ENCODE measurements at places on chromosomes 6 and 20.

DNA sequence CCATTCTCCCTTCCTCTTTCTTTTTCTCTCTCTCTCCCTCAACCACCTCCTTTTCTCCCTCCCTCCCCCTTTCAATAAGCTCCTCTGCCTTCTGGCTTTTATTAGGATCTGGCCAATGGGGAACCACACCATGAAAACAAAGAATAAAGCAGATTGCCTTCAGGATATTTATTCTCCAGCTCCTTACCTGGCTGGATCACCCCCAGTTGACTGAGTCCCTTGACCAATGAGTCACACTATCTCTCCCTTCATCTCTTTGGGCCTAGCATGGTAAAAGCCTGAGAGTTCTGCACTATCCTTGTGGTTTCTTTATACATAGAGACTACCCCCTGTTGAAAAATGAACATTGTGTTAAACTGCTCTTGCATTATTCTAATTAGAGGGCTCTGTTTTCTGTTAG, 476.8 kb downstream of the EPHA7 start:
- no peak for DNase-seq

DNA sequence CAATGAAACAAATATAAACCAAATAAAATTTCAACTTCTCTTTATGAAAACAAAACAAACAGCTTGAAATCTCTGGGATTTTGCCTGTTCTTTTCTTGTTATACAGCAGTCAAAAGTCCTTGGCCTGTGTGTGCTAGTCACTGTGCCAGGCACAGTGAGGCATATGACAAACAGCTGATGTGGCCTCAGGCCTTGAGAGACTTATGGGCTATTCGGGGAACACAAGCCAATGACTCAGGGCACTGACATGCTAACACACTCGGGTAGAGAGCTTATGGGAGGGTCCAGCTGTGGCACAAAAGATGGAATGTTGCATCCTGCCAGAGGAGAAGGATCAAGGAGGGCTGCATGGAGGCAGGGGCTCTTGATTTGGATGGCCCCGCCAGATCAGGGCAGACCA, 95.4 kb upstream of the NKX2-2 start:
- DNase-seq = no peak

DNA sequence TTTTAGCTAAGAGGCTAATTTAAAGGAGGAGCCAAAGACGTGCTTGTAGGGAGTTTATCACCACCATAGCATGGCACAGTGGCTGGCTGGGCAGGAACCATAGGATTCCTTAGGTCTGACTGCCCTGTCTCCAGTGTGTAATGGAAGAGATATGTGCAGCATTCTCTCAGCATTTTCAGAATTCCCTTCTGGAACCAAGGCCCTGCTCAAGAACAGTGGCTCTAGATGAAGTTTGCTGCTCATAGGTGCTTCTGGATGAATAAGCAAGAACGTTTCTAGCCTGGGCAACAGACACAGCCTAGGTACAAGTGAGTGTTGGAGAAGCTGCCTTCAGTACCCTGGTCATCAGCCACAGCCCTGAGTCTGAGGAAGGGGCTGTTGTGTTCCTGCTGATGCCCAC, 69.1 kb downstream of the LCA5 start:
- no peak for DNase-seq

GRCh38 chr6:118387921-118388701, 160.0 kb upstream of the PLN start:
- DNase-seq = no peak

GRCh38 chr6:37174515-37175331, 4.8 kb downstream of the PIM1 start:
- DNase-seq = no peak

- no peak for DNase-seq
These were observed 127.7 kb downstream of the ALDH8A1 start for GRCh38 chr6:134821928-134822864.

- no peak for DNase-seq
These were observed 14.1 kb downstream of the MCHR2 start for GRCh38 chr6:99979953-99980352.

DNA sequence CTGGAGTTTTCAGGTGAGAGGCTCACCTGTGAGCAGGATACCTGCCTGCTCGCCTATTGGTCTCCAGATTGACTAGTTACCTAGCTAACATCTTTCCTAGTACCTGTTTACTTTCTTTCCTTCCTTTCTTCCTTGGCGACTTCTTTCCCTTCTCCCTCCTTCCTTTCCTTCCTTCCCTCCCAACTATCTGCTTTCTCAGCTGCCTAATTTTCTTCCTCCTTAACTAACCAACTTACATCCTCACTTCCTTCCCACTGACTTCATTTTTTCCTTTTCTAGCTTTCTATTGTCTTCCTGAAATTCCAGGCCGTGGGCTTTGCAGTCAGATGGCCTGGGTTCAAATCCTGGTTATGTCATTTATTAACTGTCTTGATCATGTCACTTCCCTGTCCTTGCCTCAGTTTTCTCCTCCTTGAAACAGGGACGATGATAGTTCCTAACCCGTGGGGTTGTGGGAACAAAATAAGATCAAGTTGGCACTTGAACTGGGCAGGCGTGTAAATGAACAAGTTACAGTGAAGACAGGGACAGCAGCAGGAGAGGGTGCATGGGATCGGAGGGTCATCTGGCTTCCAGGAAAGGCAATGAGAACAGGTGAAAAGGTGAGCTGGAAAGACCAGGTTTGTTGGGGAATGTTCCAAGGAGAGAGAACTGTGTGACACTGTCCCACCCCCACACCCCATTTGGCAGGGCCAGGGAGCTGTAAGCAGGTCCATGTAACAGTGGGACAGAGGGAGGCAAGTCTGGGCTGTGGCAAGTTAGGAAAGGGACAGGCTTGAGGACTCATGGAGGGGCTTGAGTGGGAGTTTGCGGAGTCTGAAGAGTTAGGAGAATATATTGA, 540 bp downstream of the SGK2 start:
- no peak for DNase-seq

- no peak for DNase-seq
These were observed 28.7 kb upstream of the KIF13A start for GRCh38 chr6:18016133-18016532.

GRCh38 chr20:58392286-58392685, 3.3 kb downstream of the VAPB start:
- DNase-seq = no peak

GRCh38 chr6:108714766-108715414, 133.3 kb upstream of the ARMC2 start:
- no peak for DNase-seq

GRCh38 chr6:56040889-56041301, 165.5 kb upstream of the BMP5 start:
- no peak for DNase-seq

GRCh38 chr6:39634646-39635341, 90.4 kb downstream of the KIF6 start:
- no peak for DNase-seq

GRCh38 chr20:17617212-17617867, 47.5 kb downstream of the DSTN start:
- peak; percentile 17 for DNase-seq

- DNase-seq = no peak
These were observed 54.9 kb upstream of the NT5E start for GRCh38 chr6:85394853-85395538.

GRCh38 chr20:18734525-18735189, 78.9 kb upstream of the SCP2D1 start:
- DNase-seq = no peak

GRCh38 chr6:142627474-142627873, 317.5 kb downstream of the HIVEP2 start:
- DNase-seq = no peak

- DNase-seq = no peak
These were observed 47.3 kb downstream of the ZFAND3 start for GRCh38 chr6:37866590-37867507.

Data from Kasumi-1 (cell line).